Aorta (tissue), 5 donors: ENCODE measurements at places on chromosomes 12 and 14. TPM values are rescaled to one million over a fixed set of nuclear protein-coding genes. Genes with fewer than 3 reads are reported as not detected.

The B4GALNT1 gene
- 2.9 TPM for polyA plus RNA-seq

The ANKS1B gene
- 5.7 TPM for polyA plus RNA-seq

The RPS29 gene
- polyA plus RNA-seq, result 4,047 TPM

The AJUBA gene
- 3.8 TPM for polyA plus RNA-seq

The SERPINA12 gene
- not detected for polyA plus RNA-seq

The TMEM229B gene
- polyA plus RNA-seq, result 2.4 TPM

The PCED1B gene
- 12.2 TPM for polyA plus RNA-seq

The CPNE6 gene
- 0.25 TPM for polyA plus RNA-seq

The BATF gene
- 8.0 TPM for polyA plus RNA-seq

The CLEC1B gene
- not detected for polyA plus RNA-seq
